D721Med (cell line): ENCODE measurements at places on chromosomes 3 and 15.

GRCh38 chr3:10142707-10143560 lies 1.4 kb downstream of the VHL start:
- no peak for DNase-seq

DNA sequence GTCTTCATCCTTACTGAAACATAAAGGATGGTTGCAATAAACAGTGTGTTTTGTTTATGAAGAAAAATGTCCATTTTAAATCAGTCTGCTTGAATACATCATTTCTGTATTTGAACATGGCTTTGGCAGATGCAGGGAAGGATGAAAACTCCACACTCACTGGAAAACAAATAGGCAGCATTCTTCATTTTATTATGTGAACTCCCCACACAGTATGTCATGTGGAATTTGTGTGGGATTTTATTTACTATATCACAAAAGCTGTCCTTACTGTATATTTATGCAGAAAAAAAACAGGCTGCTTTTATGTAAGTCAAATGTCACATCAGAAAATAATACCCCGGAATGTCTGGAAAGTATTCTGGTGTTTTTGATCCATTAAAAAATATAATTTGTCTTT lies 44.1 kb upstream of the TJP1 start:
- DNase-seq, result no peak

DNA sequence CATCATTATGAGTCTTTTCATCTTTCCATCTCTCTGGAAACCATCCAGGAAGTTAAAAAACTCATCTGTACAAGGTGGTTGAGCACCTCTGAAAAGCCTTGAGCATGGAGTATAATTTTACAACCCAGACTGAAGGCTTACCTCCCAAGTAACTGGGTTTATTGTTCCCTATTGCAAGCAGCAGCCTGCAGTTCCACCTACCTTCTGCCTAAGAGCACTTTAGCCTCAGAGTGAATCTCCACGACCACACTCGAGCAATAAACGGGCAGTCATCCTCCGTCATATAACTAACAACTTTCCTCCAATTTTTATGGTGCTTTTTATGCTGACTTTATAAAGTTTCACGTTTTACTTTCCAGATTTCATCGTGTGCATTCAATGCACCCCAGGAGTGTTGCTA lies 32.8 kb downstream of the OSBPL10 start:
- no peak for DNase-seq

DNA sequence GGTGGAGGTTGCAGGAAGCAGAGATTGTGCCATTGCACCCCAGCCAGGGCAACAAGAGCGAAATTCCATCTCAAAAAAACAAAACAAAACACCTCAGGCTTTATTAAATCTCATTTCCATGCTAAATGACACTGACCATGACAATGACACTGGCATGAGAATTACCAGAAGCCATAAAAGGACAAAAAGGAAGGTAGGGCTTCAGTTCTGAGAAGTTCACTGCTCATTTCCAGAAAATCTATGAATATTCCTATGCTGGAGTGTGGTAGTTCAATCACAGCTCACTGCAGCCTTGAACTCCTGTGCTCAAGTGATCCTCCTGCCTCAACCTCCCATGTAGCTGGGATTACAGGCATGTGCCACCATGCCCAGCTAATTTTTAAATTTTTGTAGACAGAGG lies 44.7 kb downstream of the PCNP start:
- no peak for DNase-seq

DNA sequence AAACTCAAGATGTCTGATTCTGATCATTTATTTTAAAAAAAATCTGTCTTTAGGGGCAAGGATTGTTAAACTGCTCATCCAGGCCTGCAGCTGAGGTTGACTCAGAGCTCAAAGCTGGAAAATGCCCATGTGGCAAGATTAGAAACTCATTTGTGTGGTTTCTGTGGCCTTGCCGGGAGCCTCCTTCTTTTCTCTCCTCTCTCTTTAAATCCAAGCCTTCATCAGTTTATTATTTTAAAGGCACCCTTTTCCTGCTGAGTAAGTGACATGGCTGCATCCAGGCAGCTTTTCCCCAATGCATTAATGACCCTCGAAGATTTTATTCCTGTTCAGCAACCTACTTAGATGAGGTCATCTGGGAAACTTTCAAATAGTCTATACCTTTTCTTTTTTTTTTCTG lies 221.3 kb upstream of the CDIN1 start:
- no peak for DNase-seq

GRCh38 chr3:172101107-172101506 lies 61.7 kb downstream of the FNDC3B start:
- DNase-seq, result no peak

- no peak for DNase-seq
Observed at GRCh38 chr3:150278195-150278594, 129.9 kb upstream of the TSC22D2 start.

- no peak for DNase-seq
Observed at GRCh38 chr15:40747685-40748631, 7.1 kb downstream of the RMDN3 start.

- DNase-seq, result no peak
Observed at GRCh38 chr3:170751083-170751898, 118.7 kb downstream of the RPL22L1 start.

GRCh38 chr3:31495971-31496665 lies 36.6 kb upstream of the STT3B start:
- no peak for DNase-seq

DNA sequence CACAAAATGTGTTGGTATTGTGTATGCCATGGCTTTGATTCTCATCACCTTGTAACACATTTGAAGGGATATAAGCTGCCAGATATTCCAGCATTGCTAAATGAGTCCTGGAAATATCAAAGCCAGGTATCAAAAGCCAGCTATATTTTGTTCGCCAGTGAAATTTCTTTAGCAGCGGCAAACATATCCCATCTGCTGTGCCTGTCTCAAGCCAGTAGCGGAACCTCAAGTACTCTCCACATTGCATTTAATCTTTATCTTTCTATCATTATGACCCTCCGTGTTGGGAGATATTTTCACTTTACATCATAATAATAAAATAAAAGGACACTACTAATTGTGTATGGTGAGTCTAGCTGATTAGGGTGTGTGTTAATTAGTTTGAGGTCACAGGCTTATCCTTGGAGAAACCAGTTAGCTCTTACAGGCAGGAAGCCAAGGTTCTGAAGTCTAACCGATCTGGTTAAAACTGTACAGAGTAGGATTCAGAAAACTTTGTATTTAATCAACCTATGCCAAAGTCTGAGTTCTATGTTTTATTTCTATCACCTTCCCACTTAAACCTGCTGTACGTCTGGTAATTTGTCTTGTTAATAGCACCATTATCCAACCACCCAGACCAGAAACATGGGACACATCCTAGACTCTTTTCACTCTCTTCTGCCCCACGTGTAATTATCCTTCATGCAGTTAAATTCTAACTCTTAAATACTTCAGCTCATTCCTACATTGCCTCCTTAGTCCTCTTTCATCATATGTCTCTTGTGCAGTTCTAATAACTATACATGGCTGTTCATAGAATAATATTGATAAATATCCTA lies 14.5 kb downstream of the TIPARP start:
- DNase-seq, result no peak

DNA sequence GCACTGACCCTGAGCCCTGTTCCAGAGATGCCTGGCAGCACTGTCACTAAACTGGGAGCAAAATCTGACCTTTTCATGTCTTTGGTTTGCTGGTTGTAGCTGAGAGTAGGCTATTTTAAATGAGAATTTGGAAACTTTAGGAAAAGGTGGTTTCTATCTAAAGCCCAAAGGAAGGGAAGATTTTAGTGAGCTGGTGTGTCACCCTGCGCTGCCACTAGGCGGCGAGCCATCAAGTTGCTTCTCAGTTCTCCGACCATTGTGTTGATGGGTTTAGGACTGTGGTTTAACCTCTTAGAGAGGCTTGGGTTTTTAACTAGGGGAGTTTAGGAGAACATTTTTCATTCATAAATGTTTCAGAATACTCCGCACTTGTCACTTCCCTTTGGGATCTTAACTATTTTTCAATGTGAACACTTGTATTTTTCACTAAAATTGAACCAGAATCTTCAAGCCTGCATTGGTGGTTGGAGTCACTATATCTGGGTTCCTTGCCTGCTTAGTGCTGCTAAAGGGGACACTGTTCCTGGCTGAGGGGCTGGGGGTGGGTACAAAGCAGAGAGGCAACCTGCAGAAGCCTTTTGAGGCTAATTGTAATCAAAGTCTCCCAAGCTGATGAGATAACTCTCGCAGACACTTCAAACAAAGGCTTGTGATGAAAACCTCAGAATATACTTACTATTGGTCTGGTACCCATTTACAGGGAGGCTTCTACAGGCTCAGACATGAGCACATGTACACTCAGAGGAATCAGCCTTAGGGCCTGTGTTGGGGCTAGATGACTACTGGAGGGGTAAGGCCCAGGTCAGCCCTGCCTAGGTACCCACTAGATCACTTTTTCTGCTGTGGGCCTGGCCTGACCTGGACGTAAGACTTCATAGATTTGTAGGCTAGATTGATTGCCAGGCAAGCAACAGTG lies 16.8 kb downstream of the EXOSC7 start:
- DNase-seq, result no peak

- DNase-seq, result no peak
Observed at GRCh38 chr3:1087066-1087560, 5.7 kb upstream of the CNTN6 start.

- no peak for DNase-seq
Observed at GRCh38 chr3:144034715-144035290, 63.2 kb downstream of the DIPK2A start.

GRCh38 chr3:72116226-72116625 lies 331.3 kb upstream of the PROK2 start:
- no peak for DNase-seq

- no peak for DNase-seq
Observed at GRCh38 chr3:135636596-135636995, 328.9 kb upstream of the PPP2R3A start.

DNA sequence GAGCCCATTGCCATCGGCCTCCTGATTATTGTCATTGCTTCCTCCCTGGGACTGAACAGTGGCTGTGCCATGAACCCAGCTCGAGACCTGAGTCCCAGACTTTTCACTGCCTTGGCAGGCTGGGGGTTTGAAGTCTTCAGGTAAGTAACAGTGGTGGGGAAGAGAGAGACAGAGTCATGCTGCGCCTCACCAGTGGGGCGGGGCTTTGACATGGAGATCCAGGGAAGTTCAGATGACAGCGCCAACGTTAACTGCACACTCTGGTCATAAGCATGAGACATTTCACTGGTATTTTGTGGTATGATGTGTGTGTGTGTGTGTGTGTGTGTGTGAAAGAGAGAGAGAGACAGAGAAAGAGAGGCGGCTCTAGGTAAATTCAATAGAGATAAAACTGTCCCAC lies 41.0 kb downstream of the AQP9 start:
- DNase-seq, result no peak

- DNase-seq, result no peak
Observed at GRCh38 chr3:38169027-38169317, 3.6 kb downstream of the OXSR1 start.

GRCh38 chr3:119359476-119360326 lies 65.5 kb downstream of the ARHGAP31 start:
- no peak for DNase-seq

- no peak for DNase-seq
Observed at GRCh38 chr3:14373753-14374376, 28.5 kb upstream of the SLC6A6 start.

GRCh38 chr3:3783696-3784095 lies 15.5 kb upstream of the LRRN1 start:
- no peak for DNase-seq

DNA sequence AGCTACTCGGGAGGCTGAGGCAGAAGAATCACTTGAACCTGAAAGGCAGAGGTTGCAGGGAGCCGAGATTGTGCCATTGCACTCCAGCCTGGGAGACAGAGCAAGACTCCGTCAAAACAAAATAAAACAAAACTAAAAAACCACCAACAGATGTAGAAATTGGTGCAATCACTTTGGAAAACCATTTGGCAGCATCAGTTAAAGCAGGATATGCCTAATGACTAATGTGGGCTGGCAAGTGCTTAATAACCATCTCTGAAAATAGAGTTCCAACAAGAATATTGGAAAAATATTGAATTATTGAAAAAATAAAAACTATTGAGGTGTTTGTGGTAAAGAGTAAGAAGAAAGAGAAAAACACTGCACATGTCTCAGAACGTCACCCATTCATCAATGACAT lies 16.1 kb upstream of the RTP3 start:
- no peak for DNase-seq

DNA sequence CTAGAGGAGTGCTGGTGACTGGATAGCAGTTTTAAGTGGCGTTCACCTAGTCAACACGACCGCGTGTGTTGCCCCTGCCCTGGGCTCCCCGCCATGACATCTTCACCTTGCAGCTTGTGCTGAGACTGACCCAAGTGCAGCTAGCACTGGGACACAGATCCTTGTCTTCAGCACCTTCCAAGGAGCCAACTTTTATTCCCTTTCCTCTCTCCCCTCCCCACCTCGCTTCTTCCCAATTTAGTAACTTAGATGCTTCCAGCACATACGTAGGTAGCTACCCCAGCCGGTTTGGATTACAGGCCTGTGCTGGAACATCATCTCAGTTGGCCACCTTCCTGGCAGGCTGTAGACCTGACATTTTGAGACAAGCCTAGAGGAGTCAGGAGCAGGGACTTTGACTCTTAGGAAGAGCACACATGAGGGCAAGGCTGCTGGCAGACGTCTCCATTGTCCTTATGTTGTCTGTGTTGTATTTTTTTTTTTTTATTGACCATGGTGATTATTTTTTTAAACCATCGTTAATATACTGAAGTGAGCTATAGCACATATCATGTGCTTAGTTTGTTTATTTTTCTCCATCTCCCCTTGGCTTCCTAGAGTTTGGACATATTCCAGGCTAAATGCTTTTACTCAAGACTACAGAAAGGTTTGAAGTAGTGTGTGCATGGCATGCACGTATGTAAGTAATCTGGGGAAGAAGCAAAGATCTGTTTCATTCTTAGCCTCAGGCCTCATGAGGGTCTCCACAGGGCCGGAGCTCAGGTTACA lies 61.1 kb downstream of the AAGAB start:
- DNase-seq, result no peak

GRCh38 chr15:51401872-51402517 lies 60.5 kb downstream of the GLDN start:
- DNase-seq, result no peak

- no peak for DNase-seq
Observed at GRCh38 chr3:54630101-54630623, 297.7 kb downstream of the LRTM1 start.

DNA sequence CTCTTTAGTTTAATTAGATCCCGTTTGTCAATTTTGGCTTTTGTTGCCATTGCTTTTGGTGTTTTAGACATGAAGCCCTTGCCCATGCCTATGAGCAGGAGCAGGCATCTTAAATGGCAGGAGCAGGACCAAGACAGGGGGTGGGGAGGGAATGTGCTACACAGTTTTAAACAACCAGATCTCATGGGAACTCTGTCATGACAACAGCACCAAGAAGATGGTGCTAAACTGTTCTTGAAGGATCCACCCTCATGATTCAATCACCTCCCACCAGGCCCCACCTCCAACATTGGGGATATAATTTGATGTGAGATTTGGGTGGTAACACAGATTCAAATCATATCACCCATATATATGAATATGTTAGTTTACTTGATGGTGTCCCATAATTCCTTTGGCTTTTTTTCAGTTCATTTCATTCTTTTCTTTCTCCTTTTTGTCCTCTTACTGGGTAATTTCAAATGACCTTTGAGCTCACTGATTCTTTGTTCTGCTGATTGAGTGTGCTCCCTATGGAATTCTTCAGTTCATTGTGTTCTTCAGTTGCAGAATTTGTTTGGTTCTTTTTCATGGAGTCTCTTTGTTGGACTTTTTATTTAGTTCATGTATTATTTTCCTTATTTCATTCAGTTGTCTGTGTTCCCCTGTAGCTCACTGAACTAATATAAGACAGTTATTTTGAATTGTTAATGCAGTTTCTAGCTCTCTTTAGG lies 62.6 kb downstream of the DOCK3 start:
- no peak for DNase-seq
